ENCODE measurements at places on chromosomes 1 and 21.
A peak's percentile ranks its signal among the peaks of the same experiment; 100 is the strongest.

GRCh38 chr1:232421143-232421796 is 208.7 kb downstream of the SIPA1L2 start:
- DNase-seq, result no peak

GRCh38 chr1:235075777-235076308 is 52.8 kb downstream of the TOMM20 start:
- no peak for DNase-seq

DNA sequence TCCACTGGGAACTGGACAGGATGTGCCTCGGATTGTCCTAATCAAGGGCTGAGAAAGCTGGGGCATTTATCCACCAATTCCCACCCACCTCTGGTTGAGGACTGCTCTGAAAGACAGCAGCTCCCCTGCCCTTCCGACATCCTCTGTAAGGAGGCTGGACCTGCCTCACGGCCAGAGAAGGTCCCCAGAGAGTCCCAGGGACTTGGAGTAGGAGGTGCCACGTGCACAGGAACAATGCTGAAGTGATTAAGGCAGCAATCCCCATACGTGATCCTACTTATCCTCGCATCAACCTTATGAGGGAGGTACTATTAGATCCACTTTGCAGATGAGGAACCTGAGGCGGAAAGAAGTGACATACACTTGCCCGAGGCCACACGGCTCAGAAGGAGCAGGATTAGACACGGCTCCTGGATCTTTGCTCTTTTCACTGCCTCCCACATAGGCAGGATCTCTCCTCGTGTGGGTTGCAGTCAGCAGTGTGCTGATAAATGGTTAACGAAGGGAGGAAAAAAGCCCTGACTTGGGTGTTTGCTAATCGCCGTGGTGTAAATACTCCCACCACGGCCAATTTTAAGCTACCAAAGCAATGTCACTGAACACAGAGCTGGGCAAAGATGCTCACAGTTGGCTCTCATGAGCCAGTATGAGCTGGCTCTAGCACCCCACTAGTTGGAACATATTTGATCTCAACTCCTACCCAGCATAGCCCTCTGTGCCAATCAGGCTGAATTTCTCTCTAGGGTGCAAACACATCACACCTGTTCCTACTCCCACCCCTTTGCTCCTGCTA is 18.6 kb upstream of the LDLRAP1 start:
- no peak for DNase-seq

- DNase-seq, result no peak
Observed at GRCh38 chr21:29520171-29520570, 221.4 kb downstream of the BACH1 start.

- DNase-seq, result no peak
Observed at GRCh38 chr1:117173006-117173405, 37.7 kb downstream of the VTCN1 start.

DNA sequence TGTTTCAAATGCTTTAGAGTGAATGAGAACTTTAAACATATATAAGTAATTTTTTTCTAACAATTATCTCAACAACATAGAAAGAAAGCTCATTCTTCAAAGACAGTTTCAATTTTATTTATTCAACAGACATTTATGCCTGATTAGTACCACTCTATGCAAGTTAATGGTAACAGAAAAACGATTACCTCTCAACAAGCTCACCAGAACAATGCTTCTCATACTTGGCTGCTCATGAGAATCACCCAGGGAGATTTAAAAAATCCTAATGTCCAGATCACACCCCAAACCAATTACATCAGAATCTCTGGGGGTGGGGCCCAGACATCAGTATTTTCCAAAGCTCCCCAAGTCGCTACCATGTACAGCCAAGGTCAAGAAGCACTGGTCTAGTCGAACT is 312.4 kb downstream of the PAPPA2 start:
- no peak for DNase-seq

- DNase-seq, result no peak
Observed at GRCh38 chr1:111219557-111220286, 7.8 kb upstream of the CHI3L2 start.

- DNase-seq, result no peak
Observed at GRCh38 chr1:118183586-118183985, 1.4 kb downstream of the SPAG17 start.

DNA sequence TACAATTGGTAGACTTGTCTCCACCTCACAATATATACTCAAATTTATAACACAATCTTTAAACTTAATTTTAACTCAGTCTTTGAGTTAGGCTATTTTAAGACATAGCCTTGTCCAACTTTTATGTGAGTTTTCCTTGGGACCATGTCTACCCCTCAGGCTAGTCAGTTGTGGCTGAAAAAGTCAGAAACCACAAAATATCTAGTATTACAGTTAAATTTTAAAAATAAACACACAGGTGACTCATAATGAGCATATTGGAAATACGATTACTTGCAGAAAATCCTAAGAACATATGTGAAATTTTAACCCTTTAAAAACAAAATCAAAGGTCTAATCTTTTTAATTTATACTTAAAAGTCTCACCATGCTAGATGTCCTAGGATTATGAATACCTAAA is 4.8 kb upstream of the ASB17 start:
- DNase-seq, result no peak

- DNase-seq, result no peak
Observed at GRCh38 chr1:156499842-156500542, 583 bp downstream of the MEF2D start.

DNA sequence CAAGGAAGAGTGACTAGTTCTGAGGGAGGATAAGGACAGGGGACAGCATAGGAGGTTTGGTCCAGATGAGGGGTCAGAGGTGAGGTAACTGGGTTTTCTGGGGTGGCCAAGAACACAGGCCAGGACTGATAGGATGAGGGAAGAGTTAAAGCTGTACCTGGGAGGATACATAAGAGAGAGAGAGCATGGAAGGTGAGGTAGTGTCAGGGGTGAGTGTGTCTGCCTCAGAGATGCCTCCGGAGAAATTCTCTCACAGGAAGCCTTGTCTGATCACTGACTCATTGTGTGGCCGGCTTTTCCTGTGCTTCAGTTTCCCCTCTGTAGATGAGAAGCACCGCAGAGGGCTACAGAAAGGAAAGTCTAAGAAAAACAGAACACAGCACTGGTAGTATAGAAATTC is 40.2 kb downstream of the FASLG start:
- peak; percentile 48 for DNase-seq

DNA sequence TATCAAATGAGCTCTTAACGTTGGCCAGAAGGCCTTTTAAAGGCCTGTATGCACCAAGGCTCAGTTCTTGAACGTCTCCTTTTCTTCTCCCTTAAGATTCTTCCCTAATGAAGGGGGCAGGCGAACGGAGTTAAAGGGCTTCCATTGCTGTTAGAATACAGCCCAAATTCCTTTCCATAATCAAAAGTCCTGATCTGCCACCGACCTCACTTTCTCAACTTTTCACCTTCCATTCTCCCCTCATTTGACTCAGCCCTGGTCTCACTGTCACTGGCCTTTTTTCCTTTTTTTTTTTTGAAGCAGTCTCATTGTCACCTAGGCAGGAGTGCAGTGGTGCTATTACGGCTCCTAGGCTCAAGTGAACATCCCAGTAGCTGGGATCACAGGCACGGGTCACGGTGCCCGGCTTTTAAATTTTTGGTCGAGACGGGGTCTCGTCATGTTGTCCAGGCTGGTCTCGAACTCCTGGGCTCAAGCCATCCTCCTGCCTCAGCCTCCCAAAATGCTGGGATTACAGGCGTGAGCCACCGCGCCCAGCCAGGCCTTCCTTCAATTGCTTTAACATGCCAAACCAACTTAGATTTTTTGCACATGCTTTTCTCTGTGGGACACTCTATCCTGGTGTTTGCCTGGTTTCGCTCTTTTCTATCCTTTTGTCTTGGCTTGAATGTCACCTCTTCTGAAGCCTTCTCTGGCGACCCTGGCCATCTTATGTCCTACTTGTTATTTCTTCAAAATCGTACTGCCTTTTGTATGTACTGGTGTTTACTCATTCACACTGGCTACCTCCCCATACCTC is 612 bp upstream of the CMPK1 start:
- DNase-seq, result no peak

- DNase-seq, result no peak
Observed at GRCh38 chr1:75791022-75791421, 5.0 kb downstream of the RABGGTB start.

DNA sequence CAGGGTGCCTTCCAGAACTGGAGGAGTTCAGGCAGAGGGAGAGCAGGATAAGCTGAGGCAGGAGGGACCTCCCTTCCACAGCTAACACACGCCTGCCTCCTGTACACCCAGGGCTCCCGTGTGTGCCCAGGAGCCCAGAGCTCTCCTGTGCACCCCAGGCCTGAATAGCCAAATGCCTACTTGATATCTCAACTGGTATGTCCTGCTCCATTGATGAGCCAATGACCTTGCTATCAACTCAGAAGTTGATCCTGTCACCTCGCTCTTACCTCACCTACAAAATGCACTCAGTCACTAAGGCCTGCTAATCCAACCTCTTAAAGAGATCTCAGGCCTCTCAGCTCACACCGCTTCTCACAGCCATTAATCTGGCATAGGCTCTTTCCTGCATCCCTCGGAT is 7.1 kb downstream of the ECHDC2 start:
- no peak for DNase-seq

- DNase-seq, result no peak
Observed at GRCh38 chr21:43278359-43278758, 109.6 kb downstream of the CRYAA start.

GRCh38 chr1:4483021-4483625 is 171.3 kb upstream of the AJAP1 start:
- DNase-seq, result no peak

- DNase-seq, result no peak
Observed at GRCh38 chr1:17829579-17829978, 74.4 kb downstream of the ACTL8 start.

Data from activated CD8-positive, alpha-beta memory T cell treated with anti-CD3 and anti-CD28 coated beads for 1 hour (primary cell).